Activated CD4-positive, alpha-beta T cell treated with anti-CD3 and anti-CD28 coated beads, Interleukin-2, amount 10 ng/mL, durations not matched to agents 7 days and 5 days (primary cell): ENCODE measurements at places on chromosomes 12 and 14.

DNA sequence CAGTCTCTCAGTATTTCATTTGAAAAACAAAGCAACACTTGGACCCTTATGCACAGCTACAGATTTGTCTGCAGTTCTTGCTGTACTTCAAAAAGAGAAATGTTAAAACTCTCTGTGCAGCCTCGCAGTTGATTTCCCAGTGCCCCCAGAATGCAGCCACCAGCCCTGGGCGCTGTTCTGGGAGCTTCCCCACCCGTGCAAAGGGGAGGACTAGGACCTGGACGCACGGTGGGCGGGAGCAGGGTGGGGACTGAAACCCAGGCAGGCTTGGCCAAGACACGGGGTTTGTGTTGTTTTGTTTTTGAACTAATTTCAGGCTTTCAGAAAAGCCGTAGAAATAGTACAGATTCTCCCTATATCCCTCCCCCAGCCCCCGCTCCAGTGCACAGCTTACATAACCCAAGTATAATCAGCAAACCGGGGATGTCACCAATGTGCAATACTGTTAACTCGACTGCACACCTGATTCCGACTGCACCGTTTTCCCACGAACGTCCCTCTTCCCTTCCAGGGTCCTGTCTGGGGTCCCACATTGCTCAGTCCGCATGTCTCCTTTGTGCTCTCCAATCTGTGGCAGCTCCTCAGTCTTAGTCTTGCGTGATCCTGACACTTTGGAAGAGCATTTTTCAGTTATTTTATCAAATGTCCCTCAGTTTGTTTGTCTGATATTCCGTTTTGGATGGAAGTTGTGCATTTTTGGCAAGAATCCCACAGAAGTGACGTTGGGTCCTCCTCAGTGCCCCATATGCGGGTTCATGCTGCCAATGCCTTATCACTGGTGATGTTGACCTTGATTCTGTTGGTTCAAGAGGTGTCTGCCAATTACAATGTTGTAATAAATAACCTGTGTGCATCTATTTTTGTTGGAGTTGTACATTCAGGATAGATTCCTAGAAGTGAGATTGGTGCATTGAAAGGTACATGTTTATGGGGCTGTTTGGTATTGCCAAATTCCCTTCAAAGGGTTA, 95.9 kb downstream of the SETD3 start:
- no peak overlapping the region for H3K4me3 ChIP-seq
- no peaks in the 10 kb centered on the region for H3K27me3 ChIP-seq
- H3K27ac ChIP-seq, result no peak overlapping the region
- H3K36me3 ChIP-seq, result no peaks in the 10 kb centered on the region

- DNase-seq, result no peak
- no peaks in the 10 kb centered on the region for H3K27me3 ChIP-seq
- H3K4me1 ChIP-seq, result no peaks in the 10 kb centered on the region
These were observed 241.6 kb upstream of the TMTC1 start for GRCh38 chr12:30025317-30025716.

DNA sequence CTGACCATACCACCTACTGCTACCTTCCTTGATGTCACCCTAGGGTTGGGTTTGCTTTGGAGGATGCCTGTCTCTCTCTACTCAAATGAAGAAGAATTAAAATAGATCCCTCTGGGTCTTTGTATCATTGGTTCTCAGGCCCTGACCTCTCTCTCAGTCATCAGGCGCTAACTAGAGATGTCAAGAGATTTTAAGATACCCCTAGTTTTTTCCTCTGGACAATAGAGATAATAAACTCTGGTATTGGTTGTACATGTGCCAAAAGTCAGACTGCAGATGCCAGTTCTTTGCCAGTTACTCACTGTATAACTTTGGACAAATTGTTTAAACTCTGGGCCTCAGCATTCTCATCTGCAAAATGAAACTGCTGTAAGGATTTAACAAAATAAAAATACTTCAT, 31.5 kb downstream of the ITPR2 start:
- no peaks in the 10 kb centered on the region for H3K27me3 ChIP-seq
- peaks cover 6% of the 10 kb centered on the region for H3K36me3 ChIP-seq

GRCh38 chr14:50347521-50347920, 35.4 kb downstream of the DMAC2L start:
- peaks cover 18% of the 10 kb centered on the region for H3K4me1 ChIP-seq
- H3K4me3 ChIP-seq, result no peak overlapping the region
- H3K27ac ChIP-seq, result no peak overlapping the region
- no peak for DNase-seq
- H3K36me3 ChIP-seq, result peaks cover 7% of the 10 kb centered on the region
- no peaks in the 10 kb centered on the region for H3K27me3 ChIP-seq

GRCh38 chr14:20719777-20720176, 25.9 kb upstream of the EDDM3A start:
- H3K27me3 ChIP-seq, result peaks cover 24% of the 10 kb centered on the region
- H3K36me3 ChIP-seq, result no peaks in the 10 kb centered on the region
- H3K4me3 ChIP-seq, result no peak overlapping the region
- DNase-seq, result no peak
- no peak overlapping the region for H3K27ac ChIP-seq

- peaks cover 46% of the 10 kb centered on the region for H3K4me1 ChIP-seq
- H3K36me3 ChIP-seq, result no peaks in the 10 kb centered on the region
- no peak for DNase-seq
- H3K27me3 ChIP-seq, result no peaks in the 10 kb centered on the region
- peak overlapping the region; percentile 82 for H3K27ac ChIP-seq
These were observed 16.1 kb downstream of the TAMALIN start for GRCh38 chr12:52022841-52023181.

GRCh38 chr12:46160101-46160980, 108.5 kb downstream of the SLC38A1 start:
- peaks cover 4% of the 10 kb centered on the region for H3K36me3 ChIP-seq
- H3K4me1 ChIP-seq, result peaks cover 9% of the 10 kb centered on the region
- H3K27ac ChIP-seq, result no peak overlapping the region
- no peak overlapping the region for H3K4me3 ChIP-seq
- DNase-seq, result no peak

GRCh38 chr14:83885837-83886293, 1644.1 kb upstream of the FLRT2 start:
- H3K4me1 ChIP-seq, result no peaks in the 10 kb centered on the region
- H3K36me3 ChIP-seq, result no peaks in the 10 kb centered on the region
- H3K27me3 ChIP-seq, result no peaks in the 10 kb centered on the region

- H3K27me3 ChIP-seq, result peaks cover 9% of the 10 kb centered on the region
- H3K4me1 ChIP-seq, result no peaks in the 10 kb centered on the region
- H3K27ac ChIP-seq, result no peak overlapping the region
- no peak overlapping the region for H3K4me3 ChIP-seq
These were observed 26.7 kb downstream of the SERPINA1 start for GRCh38 chr14:94361682-94362081.

DNA sequence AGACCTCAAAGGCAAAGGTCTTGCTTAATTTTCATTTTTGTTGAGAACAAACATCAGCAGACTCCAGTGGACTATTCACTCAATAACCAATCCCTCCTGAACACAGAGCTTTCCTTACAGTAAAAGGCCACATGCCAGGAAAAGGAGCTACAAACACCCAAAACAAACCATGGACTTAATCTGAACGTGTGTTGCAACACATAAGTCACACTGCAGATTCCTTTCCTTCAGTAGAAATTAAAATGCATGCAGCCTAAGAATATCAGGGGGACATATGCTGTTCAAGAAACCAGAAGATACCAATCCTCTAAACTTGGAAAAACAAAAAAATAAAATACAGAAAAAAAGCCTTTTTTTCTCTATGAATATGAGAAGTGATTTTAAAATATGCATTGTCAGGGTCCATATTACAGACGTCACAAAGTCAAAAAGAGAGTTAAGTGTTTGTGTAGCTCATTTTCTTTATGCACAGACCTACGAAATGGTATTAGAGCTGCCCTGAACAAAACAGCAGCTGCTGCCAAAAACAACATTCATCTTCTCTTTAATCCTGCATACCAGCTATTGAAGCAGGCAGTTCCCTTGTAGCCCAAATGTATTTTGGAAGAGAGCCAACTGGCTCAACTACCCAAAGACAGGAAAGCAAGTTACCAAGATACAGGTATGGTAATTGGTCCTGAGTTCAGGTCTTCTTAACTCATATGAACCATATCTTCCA, 26.2 kb downstream of the KITLG start:
- H3K27me3 ChIP-seq, result peaks cover 1% of the 10 kb centered on the region
- no peaks in the 10 kb centered on the region for H3K36me3 ChIP-seq
- H3K4me1 ChIP-seq, result no peaks in the 10 kb centered on the region

- no peaks in the 10 kb centered on the region for H3K27me3 ChIP-seq
- DNase-seq, result no peak
- H3K4me1 ChIP-seq, result peaks cover 14% of the 10 kb centered on the region
- H3K36me3 ChIP-seq, result no peaks in the 10 kb centered on the region
- no peak overlapping the region for H3K4me3 ChIP-seq
- no peak overlapping the region for H3K27ac ChIP-seq
These were observed 493.8 kb downstream of the NPAS3 start for GRCh38 chr14:33432407-33433023.

DNA sequence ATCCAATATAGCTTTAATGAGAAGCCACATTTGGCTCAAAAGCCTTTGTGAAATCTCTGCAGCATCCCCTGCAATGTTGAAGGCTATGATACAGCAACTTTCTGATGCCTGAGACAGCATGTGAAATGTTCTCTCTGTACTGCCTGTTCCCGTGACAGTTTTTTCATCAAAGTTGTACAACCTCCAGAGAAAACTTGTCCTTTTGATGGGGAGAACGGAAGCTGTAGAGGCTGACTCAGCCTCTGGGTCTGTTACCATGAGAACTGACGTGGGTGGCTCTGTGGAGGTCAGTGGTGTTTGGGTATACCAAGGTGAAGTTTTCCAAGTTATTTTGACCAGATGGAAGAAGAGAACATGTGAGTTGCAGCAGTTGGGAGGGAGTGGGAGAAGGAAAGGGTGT, 17.0 kb downstream of the SLC4A8 start:
- H3K4me3 ChIP-seq, result no peak overlapping the region
- peak overlapping the region; percentile 34 for H3K27ac ChIP-seq
- DNase-seq, result peak; percentile 14

DNA sequence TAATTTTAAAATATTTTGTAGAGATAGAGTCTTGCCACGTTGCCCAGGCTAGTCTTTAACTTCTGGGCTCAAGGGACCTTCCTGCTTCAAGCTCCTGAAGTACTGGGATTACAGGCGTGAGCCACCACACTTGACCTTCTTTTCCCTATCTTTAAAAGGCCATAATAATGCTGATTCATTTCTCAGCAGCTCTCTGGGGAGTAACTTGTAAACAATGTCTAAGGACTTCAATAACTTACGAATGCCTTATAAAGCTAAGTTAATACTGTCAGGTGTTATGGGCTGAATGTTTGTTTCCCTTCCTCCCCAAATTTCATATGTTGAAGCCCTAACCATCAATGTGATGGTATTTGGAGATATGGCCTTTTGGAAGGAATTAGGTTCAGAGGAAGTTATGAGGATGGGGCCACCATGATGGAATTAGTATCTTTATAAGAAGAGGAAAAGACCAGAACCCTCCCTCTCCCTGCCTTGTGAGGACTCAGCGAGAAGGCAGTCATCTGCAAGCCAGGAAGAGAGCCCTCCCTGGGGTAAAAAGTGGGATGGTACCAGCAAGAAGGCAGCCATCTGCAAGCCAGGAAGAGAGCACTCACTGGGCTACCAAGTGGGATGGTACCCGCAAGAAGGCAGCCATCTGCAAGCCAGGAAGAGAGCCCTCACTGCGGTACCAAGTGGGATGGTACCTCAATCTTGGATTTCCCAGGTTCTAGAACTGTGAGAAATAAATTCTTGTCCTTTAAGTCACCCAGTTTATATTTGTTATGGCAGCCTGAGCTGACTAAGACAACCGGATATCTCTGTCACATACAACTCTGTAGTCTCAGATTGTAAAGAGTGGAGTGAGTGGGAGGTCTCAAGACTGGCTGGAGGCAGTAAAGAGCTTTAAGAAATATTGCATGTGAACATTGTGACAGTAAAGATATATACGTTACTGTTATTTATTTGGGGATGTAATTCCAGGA, 16.3 kb upstream of the YBX3 start:
- DNase-seq, result no peak
- no peaks in the 10 kb centered on the region for H3K4me1 ChIP-seq
- H3K27ac ChIP-seq, result no peak overlapping the region
- H3K27me3 ChIP-seq, result peaks cover 35% of the 10 kb centered on the region
- H3K36me3 ChIP-seq, result no peaks in the 10 kb centered on the region

DNA sequence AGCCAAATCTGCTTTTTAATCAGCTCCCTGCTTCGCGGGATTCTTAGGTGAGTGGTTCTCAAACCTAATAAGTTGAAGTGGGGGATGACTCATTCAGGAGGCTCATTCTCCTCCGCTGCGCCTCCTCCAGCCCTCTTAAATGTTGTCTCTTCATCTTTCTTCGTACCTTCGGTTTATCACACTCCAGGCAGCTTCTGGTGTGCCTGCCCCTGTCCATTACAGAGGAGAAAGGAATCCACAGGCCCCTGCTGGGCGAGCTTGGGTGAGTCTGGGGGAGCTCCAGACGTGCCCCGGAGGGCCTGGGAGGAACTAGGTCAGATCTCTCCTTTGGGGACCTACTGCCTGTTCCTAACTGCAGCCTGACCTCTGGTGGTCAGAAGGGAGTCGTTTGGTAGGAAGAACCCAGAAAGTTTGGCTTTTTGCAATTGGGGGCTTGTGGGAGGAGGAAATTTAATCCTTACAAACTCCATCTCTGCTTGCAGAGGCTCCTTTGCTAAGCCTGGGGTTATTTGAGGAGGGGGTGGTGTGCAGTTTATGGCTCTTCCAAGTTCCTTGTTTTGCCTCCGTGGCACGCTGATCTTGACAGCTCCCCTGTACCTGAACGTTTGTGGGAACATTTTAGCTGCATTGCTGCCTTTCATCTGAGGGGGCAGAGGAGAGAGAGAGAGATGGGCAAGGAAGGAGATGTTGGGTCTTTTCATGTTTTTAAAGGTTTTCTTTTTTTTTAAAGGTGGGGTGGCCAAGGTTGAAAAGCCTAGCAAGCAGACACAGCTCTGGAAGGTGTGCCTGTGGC, 84.1 kb upstream of the GNG2 start:
- H3K36me3 ChIP-seq, result no peaks in the 10 kb centered on the region
- H3K4me3 ChIP-seq, result no peak overlapping the region
- H3K27ac ChIP-seq, result no peak overlapping the region
- H3K4me1 ChIP-seq, result peaks cover 8% of the 10 kb centered on the region
- H3K27me3 ChIP-seq, result peaks cover under 1% of the 10 kb centered on the region

- no peaks in the 10 kb centered on the region for H3K36me3 ChIP-seq
- H3K4me1 ChIP-seq, result peaks cover 7% of the 10 kb centered on the region
- peaks cover 27% of the 10 kb centered on the region for H3K27me3 ChIP-seq
- H3K4me3 ChIP-seq, result no peak overlapping the region
- H3K27ac ChIP-seq, result no peak overlapping the region
- no peak for DNase-seq
These were observed 64.2 kb downstream of the LLPH start for GRCh38 chr12:66066137-66066928.
